ENCODE measurements at places on chromosomes 11 and 22.

- no peak for DNase-seq
These were observed 91.9 kb upstream of the NTM start for GRCh38 chr11:131278472-131278871.

GRCh38 chr22:30279932-30280331 lies 9.4 kb downstream of the CASTOR1 start:
- no peak for DNase-seq

DNA sequence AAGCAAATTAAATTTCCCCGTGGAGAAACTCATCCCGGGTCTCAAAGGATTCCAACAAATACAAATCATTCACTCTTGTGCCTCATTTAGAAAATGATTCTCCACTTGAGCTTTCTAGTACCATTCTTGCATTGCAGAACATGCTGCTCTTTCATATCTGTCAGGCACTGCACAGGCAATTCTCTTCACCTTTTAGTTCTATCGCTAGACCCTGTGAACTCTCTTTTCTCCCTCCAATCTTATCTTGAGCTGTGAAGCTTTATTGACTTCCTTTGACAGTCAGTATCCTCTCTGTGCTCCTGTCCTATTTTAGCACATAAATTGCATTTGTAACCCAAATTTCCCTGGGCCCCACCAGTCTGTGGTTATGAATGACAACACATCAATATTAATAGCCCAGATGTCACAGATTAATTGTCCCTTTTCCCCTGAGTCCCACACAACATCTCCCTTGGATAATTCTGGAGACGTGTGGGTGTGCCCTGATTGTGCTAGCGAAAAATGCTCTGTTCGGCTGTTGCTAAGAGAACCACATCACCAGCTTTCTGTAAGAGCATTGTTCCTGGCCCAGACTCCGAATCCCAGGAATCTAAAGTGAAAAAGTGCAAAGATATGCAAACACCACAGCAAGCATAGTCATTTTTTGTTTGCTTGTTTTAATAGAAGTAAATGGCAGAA lies 22.4 kb upstream of the SC5D start:
- DNase-seq = no peak

DNA sequence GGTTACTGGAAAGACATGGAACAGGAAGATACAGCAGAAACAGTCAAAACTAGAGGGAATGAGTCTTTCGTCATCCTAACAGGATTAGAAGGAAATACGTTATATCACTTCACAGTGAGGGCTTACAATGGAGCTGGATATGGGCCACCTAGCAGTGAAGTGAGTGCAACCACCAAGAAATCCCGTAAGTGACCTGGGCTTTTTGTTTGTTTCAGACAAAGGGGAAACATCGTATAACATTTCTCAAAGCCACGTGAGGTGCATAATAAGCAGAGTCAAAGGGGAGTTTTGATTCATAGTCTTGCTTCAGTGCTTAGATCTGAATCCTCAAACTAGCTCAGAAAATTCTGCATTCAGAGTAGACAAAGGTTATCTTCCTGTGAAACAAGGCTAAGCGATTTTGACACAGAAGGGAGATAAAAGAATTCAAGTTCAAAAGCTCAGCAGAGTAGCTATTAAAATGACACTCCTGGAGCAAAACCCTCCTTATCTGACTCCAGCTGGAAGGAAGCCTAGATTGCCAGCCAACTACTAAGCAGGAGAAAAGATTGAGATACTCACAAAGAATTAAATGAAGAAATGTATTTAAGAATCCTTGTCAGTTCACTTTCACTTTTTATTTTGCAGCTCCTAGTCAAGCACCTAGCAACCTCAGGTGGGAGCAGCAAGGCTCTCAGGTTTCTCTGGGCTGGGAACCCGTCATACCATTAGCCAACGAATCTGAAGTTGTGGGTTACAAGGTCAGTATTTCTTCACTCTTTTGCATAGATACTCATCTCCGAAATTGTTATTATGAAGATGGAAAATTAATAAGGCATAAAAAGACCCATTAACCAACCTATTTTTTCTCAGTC lies 346.4 kb upstream of the ARHGAP42 start:
- DNase-seq = no peak

DNA sequence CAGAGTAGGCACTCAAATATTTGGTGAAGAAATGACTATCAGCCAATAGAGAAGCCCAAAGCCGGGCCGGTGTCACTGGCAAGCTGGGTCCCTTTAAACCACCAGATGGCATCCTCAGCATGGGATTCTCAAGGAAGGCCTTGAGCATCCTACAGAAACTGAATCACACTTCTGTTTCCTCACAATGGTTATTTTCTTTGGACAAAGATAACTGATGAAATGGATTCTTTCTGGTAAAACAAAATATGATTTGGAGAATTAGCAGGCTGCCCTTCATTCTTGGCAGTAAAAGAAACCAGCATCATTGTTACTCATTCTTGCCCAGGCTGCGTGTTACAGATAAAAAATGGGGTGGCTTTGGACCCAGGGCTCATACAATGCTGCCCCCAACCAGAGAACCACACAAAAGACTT lies 30.3 kb upstream of the ASPHD2 start:
- peak; percentile 32 for DNase-seq

GRCh38 chr11:125935618-125936199 lies 10.1 kb upstream of the VSIG10L2 start:
- no peak for DNase-seq

DNA sequence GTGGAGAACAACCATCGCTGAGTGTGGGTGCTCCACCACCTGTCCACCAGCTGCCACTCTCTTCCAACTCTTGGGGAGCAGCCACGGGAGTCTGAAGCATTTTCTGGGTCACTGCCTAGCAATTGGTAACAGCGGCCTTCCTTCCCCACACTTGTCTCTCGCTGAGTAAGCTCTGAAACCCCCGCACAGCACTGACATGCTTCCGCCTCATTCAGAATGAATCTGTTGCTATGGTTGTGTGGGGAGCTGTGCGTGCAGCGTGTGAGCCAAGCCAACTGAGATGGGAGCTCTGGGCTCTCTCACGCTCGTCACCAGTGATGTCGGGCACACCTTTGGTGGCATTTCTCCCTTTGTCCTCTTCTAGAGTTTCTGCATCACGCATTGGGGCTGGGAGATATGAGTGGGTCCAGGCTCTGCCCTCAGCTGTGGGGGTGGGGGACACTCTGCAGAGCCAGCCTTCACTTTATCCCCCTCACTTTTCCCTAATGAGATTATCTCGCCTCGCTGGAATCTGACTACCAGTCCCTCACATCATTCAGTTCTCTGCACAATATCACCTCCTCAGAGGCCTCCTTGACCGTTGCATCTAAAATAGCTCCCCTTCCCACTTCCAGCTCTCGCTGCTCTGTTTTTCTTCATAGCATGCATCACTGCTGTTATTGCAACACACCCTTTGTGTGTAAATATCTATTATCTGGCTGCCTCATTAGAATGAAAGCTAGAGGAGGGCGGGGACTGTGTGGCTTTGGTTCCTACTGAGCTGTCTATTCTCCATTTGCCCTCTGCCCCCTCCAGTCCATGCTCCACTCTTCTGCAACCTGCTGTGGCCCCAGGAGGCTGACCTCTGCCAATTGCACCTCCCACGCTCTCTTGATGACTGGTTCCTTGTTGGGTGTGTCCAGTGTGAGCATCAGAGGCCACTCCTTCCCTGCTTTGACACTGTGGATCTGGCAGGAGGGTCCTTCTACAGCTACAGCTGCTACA lies 569.9 kb upstream of the CADM1 start:
- DNase-seq = no peak

GRCh38 chr22:19974268-19974861 lies 32.7 kb upstream of the TXNRD2 start:
- DNase-seq = no peak

GRCh38 chr11:13664351-13664750 lies 4.1 kb upstream of the FAR1 start:
- DNase-seq = no peak

DNA sequence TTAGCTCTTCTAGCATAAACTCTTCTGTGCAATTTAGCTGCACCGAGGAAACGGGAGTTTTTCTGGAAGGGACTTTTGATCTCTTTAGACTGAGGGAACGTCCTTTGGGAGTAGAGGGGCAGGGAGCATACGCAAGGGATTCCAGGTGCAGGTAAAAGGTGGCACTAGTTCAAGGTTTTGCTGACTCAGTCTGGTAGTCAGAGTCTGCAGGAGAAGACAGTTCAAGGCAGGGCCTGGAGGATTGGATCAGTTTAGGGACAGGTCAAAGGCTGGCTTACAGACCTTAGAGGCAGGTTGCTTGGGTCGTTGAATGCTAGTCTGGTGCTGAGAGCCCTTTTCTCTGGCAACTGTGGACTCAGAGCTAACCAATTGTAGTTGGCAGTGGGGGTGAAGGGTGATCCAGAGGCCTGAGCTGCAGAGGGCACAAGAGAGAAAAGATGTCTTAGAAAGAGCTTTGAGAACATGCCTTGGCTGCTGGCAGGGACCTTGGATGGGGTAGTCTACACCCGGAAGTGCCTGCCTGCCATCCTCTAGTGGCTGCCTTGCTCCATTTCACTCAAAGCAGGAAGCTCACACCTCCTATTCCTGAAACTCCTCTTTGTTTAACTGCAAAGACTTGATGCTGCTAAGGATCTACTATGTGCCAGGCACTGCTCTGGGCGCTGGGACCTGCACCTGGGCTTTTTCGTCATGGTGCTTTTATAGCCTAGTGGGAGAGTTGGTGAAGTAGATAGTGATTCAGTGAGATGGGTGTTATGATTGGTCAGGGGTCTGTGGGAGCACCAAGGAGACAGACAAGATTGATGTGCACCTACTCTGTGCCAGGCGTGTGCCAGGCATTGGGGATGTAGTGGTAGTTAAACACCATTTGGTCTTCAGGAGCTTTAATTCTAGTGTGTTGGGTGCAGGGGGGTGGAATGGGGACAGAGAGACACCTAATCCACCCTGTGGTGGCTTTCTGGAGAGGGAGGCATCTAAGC lies 17.1 kb downstream of the MIAT start:
- DNase-seq = no peak

DNA sequence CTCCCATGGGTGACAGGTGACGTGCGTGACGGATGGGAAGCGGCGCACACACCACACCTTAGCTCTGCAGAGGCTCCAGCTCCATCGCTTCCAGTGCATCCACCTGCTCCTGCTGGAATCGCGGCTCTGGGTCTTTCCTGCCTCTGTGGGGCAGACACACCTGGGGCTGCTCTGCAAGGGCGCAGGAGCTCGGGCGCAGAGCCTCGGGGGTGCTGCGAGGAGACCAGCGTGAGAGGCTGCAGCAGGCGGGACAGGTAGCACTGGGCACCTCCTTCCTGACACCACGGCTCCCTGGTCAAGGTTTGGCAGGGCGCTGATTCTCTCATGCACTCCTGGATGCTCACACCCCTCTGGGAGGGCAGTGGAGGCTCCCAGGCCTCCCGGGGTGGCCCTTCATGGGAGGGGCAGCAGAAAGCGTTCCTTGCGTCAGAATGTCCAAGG lies 1494.3 kb downstream of the BRD1 start:
- no peak for DNase-seq

GRCh38 chr11:1422481-1422880 lies 32.7 kb downstream of the BRSK2 start:
- no peak for DNase-seq

DNA sequence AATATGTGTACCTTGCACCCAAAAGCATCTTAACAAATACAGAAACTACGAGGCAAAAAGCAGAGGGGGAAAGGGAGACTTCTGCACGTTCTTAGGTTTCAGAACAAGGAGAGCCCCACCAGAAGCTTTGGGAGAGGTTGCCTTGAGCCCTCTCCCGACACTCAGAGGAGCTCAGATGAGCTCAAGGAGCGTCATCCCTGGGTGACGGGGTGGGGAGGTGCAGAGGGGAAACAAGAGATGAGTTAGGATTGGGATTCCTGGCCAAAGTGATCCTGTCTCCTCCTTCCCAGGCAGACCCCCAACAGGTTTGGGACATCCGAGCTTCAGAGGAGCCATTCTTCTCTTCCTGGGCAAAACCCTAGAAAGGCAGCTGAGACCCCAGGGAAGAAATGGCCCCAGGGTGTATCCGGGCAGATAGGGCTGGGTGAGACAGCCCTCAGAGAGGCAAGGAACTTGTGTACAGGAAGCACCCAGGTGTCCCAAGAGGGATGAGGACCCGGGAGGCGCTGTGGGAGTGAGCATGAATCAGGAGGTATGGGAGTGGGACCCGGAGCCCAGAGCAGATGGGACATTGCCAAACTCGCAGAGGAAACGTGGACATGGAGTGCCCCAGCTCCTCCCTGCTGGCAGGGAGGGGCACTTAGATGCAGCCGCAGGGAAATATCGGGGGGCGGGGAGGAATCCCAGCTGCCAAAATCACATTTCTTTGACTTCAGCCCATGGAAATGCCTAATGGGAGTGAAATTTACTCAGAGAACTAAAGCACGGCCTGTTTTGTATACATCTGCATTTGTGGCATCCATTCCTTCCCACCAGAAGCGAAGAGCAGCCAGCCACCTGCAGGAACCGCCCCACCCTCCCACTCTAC lies 12.4 kb downstream of the C1QTNF6 start:
- DNase-seq = no peak

Measured in HFF-Myc (cell line).